ENCODE measurements at places on chromosomes 3 and 15. TPM values are rescaled to one million over a fixed set of nuclear protein-coding genes. Genes with fewer than 3 reads are reported as not detected.

GRCh38 chr3:149459491-149460059 lies 14.9 kb upstream of the TM4SF4 start:
- DNase-seq: no peak

GRCh38 chr3:190360228-190360627 lies 27.7 kb upstream of the CLDN16 start:
- no peak for DNase-seq

DNA sequence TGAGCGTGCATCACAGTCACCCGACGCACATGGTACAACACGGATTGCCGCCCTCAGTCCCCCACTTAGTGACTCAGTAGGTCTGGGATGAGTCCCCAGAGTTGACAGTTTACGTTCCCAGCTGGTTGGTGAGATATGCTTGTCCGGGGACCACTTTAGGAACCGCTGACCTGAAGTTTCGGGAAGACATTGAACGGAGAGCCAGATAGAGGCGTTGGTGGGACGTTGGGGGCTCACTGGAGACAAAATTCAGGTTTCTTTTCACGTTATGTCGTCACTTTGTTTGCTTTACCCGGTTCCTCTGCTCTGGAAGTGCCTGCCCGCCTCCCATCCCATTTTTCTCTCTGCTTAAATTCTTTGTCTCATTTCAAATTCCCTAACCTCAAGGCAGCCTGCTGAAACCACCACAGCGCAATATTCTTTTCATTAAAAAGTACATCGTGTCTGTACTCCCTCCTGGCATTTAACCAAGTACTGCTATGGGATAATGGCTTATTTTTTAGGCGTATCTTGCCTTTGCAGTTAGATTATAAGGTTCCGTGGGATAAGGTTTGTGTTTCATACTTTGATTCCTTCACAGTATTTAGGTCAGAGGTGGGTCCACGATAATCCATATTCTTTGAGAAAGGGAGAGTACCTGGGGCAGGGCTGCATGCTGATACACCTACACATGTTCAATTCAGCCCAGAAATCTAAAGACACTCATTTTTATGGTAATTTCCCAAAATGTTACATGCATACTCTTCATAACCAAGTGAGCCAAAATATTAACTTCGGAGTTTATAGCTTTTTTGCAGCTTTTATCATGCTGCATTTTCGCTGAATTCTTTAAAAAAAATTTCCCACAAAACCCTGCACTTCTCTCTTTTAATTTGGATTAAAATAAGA lies 921 bp downstream of the LMLN start:
- DNase-seq: no peak

- no peak for DNase-seq
Measured at GRCh38 chr3:48681541-48681880, 4.2 kb downstream of the NCKIPSD start.

DNA sequence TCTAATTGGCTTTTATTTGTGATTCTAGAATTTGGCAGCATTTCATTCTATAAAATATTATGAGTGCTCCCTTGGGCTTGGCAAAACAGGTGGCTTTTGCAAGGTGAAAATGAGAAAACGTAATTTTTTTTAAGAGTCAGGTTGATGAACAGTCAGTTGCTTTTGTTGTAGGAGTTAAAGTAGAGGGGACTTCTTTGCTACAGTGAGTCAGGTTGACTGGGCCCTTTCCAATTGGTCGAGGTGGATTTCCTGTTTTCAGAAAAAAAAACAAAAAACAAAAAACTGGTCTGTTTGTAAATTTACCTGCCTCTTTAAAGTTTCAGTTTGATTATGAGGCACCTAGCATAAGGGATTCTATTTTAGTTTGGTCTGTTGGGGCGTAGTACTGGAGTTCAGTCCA lies 1469.4 kb upstream of the GBE1 start:
- no peak for DNase-seq

GRCh38 chr3:157572559-157573270 lies 69.5 kb upstream of the VEPH1 start:
- no peak for DNase-seq

DNA sequence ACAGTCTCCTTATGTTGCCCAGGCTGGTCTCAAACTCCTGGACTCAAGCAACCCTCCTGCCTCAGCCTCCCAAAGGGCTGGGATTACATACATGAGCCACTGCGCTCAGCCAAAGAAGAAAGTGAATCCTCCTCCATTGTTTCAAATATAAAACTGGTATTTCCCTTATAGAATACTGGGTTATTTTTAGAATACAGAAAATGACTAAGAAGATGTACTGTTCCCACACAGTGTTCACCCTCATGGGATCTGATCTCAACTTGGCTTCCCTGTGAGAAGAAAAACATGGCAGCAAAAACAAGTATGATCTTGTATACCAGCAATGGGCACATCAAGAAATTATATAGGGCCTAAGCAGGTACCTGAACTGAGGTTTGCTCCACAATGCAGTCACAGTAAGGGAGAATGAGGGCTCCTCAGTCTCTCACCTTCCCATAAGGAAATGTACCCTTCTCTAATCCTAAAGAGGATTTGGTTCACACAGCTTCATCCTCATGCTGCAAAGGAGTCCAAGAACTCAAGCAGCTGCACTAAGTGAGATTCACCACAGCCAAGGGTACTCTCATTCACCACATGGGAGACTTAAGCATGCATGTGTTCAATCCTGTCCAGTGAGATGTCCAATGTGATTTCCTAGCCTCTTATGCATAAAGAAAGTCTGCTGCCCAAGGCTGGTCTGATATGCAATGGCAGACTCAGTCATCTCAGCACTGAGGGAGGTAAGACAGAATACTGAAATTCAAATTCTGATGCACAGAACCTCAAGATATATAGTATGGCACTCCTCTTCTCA lies 25.8 kb downstream of the USP4 start:
- no peak for DNase-seq

- DNase-seq: no peak
Measured at GRCh38 chr3:73259856-73260255, 198.4 kb downstream of the EBLN2 start.

DNA sequence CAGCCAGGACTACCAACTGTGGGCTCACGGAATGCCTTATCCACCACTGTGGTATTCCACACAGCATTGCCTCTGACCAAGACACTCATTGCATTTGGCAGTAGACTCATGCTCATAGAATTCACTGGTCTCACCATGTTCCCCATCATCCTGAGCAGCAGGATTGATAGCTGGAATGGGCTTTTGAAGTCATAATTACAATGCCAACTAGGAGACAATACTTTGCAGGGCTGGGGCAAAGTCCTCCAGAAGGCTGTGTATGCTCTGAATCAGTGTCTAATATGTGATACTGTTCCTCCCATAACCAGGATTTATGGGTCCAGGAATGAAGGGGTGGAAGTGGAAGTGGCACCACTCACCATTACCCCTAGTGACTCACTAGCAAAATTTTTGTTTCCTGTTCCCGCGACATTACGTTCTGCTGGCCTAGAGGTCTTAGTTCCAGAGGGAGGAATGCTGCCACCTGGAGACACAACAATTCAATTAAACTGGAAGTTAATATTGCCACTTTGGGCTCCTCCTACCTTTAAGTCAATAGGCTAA lies 58.6 kb upstream of the CCDC80 start:
- DNase-seq: no peak

DNA sequence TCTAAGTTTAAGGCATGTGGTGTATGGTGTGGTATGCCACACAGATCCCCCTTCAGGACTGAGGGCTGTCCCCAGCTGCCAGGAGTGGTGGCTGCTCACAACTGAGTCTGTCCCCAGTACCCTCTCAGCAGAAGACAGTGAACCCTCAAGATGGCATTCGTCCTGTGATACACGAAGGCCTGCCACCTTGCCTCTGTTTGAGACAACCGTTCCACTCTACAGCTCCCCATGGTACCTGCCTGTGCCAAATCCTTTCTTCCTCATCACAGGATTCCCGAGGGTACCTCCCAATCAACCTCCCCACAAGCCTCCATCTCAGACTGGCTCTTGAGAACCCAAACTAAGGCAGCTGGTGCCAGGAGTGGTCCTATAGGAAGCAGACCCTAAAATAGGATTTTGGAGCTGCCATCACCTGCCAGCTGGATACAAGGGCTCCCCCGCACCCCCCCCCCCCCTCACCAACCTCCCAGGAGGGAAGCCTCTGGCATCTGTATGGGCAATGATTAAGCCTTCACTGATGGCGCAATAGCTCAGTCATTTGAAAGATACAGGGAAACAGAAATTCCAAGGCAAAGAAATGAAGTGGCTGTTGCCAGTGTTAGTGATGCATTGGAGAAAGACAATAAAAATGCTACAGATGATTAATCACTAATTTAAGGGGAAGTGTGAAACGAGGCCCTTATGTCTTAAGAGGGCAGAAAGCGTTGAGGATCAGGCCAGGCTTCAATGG lies 230.0 kb upstream of the LYSMD4 start:
- no peak for DNase-seq

DNA sequence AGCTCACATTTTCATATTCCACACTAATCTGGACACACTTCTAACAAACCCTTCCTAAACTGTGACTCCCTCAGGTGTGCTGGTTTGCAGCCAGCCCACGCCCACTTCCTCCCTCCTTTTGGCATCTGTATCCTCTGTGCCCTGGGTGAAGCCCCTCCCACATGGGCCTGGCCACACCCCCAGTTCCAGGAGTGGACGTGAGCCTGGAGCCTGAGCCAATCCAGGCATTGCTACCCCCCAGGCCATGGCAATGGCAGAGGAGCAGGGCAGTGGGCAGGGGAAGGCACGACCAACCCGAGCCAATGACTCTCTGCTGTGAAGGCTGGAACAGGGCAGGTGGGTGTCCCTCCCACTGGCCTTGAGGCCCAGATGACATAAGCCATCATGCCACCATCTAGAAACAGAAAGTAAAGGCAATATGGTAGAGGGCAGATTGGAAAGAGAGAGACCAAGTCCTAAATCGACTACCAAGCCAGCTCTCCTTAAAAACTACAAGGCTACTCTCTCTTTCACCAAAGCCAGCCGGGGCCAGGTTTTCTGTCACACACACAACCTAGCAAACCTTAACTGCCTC lies 18.6 kb downstream of the FAM174B start:
- no peak for DNase-seq

- no peak for DNase-seq
Measured at GRCh38 chr15:95832668-95833067, 497.8 kb upstream of the NR2F2 start.

DNA sequence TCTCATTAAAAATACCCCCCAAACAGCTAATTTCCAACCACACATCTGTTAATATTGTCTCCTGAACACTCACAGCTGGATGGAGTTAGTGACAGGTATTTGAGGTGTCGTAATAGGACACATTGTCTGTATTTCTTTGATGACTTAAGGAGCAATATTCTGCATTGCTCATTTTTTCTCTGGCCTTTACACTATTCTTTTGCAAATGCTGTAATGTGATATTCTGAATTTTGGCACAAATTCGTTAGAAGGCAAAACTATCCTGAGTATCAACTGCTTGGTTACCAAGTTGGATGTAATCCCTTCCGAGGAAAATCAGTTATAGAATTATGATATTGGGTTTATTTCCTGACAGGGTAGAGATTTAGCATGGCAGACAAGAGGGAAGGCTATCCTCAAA lies 1030.2 kb downstream of the MCTP2 start:
- no peak for DNase-seq

- DNase-seq: no peak
Measured at GRCh38 chr3:42010530-42010929, 48.6 kb upstream of the ULK4 start.

GRCh38 chr15:91237445-91237844 lies 137.4 kb downstream of the SV2B start:
- DNase-seq: no peak

The OSTN gene
- not detected for polyA plus RNA-seq

The PLXNB1 gene
- 0.30 TPM for polyA plus RNA-seq

The PTH1R gene
- polyA plus RNA-seq: not detected

The AHSG gene
- not detected for polyA plus RNA-seq

The LMLN gene
- 2.4 TPM for polyA plus RNA-seq

The KBTBD8 gene
- 3.6 TPM for polyA plus RNA-seq

The SAMMSON gene
- polyA plus RNA-seq: not detected

The ST8SIA2 gene
- polyA plus RNA-seq: not detected

Data from CD8-positive, alpha-beta memory T cell (primary cell).